ENCODE measurements at places on chromosomes 7 and 10.

DNA sequence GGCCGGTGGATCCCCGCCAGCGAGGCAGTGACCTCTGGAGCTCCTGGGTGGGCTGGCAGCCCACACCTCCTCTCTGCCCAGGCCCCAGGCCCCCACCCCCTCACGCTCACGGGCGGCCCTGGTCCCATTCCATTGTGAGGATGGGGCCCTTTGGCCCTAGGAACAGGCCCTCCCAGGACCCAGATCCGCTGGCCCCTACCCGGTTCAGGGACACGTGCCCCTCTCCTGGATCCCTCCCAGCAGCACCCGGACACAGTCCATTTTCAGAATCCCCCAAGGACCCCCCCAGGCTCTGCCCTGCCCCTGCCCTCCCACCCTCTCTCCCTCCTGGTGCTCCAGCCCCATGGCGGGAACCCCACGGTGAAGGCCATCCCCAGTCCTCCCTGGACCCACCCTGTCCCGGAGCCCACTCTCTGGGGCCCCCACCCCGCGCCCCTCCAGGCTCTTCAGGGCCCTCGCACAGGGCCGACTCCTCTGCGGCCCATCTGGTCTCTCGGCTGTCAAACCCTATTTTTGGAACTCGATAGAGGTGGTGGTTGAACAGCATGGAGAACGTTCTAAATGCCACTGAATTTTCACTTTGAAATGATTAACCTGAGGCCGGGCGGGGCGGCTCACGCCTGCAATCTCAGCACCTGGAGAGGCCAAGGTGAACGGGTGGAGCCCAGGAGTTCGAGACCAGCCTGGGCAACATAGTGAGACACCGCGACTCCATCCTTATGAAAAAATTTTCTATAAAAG lies 8.1 kb downstream of the ADAP1 start:
- no peak for DNase-seq

DNA sequence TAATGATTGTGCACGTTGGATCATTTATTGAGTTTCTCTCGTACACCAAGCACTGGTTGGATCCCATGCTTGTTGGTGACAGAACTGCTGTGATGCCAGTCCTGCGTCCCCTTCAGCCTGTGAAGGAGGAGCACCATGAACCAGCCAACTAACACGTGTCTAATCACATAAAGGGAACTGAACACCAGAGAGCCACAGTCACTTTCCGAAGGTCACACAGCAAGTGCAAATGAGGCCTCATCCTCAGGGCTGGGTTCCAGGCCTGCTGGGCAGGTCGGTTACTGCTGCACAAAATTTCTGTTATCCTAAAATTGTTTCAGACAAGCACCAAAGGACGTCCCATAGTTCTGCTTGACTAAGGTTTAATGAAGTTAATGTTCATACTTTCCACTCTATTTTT lies 332.0 kb upstream of the ZNF32 start:
- no peak for DNase-seq

- DNase-seq: no peak
Measured at GRCh38 chr7:137590071-137590755, 246.7 kb upstream of the PTN start.

DNA sequence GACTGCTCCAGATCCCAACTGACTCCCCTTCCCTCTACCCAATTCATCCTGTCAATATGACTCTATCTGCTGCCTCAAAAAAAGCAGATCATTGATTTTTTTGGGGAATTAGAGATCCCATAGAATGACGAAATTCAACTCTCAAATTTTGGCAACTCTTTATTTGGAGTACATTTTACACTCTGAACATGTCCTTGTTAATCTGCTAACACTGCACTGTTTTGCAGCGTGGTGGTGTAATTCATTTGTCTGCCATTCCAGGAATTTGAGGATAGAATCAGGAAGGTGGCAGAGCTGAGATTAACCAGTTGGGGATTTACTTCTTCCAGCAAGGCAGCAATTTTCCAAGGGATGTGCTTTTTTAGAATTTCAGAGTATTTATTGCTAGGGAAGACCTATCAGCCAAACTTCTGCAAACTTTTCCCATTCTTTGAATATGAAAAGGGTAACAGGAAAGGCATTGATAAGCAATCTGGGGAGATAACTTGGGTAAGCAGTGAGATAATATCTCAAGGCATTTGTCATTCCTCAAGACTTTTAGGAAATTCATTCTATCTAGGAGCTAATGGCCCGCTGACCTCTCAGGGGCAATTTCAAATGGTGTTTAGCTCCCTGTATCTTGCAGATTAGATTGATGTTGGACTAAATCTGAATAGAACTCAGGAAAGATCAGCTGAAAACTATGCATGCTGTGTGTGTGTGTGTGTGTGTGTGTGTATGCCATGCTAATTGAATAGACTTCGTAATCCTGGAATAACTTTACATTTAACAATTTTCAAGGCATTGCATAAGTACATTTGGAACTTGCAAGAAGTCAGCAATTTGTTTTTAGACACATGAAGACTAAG lies 9.7 kb downstream of the BAMBI start:
- no peak for DNase-seq

GRCh38 chr7:3589752-3590151 lies 288.7 kb downstream of the SDK1 start:
- no peak for DNase-seq

DNA sequence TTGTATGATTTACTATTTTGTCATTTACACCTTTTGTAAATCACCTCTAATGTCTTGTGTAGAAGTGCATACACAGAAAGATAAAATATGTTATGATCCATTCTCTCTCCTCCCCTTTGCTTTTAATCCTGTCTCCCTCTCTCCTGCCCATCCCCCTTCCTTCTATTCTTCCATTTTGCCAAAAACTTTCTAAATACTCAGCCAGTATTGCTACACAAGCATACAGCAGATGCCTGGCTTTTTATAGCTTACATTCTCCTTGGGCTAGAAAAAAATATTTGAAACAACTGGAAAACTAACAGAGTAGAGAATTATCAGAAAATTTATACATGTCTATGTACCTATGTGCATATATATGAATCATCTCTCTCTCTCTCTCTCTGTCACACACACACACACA lies 308.7 kb upstream of the BMPER start:
- DNase-seq: no peak

DNA sequence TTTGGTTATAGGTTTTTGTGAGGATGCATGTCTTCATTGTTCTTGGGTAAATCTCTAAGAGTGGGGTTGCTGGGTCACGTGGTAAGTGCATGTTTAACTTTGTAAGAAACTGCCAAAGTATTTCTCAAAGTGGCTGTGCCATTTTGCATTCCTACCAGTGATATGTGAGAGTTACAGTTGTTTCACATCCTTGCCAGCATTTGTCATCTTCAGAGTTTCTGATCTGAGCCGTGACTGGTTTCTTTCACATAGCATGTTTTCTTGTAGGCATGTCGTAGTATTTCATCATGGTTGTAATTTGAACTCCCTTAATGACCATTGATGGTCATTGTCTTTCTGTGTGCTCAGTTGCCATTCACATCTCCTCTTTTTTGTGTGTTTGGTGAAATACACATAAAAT lies 286.0 kb downstream of the RNLS start:
- DNase-seq: no peak

- DNase-seq: no peak
Measured at GRCh38 chr10:74055383-74056049, 57.6 kb downstream of the VCL start.

DNA sequence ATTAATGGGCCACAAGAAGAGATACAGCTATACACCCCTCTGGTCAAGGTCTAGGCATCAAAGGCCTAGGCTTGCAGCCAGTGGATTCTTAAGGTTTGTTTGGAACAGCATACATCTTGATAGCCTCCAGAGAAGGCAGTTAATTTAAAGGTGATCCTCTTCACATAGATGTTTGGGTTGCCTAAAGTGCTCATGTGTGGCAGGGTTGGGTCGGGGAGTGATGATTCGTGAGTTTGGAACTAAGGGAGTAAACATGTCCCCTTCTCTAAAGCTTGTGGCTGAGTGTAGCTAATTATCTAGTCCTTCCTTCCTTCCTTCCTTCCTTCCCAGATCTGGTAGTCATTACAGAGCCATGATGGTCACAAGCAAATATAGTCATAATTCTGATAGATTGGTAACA lies 12.4 kb downstream of the PCLO start:
- DNase-seq: no peak

DNA sequence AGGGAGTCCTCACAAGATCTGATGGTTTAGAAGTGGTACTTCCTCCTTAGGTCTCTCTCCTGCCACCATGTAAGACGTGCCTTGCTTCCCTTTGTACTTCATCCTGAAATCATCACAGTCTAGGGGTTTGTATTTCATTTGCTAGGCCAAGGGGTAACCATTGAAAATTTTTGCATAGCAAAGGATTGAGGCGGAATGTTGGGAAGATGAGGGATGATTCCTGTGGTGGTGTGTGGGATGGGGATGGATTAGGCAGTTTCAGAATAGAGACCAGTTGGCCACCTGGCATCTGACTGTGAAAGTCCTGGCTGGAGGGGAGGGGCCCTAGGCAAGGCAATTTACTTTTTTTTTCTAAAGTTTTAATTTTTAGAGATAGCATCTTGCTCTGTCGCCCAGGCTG lies 222.9 kb downstream of the CAMK1D start:
- no peak for DNase-seq

GRCh38 chr7:151428378-151429236 lies 11.3 kb downstream of the CRYGN start:
- no peak for DNase-seq

- no peak for DNase-seq
Measured at GRCh38 chr7:44050915-44051560, 6.5 kb downstream of the DBNL start.

GRCh38 chr10:16919121-16919982 lies 102.1 kb upstream of the RSU1 start:
- no peak for DNase-seq

DNA sequence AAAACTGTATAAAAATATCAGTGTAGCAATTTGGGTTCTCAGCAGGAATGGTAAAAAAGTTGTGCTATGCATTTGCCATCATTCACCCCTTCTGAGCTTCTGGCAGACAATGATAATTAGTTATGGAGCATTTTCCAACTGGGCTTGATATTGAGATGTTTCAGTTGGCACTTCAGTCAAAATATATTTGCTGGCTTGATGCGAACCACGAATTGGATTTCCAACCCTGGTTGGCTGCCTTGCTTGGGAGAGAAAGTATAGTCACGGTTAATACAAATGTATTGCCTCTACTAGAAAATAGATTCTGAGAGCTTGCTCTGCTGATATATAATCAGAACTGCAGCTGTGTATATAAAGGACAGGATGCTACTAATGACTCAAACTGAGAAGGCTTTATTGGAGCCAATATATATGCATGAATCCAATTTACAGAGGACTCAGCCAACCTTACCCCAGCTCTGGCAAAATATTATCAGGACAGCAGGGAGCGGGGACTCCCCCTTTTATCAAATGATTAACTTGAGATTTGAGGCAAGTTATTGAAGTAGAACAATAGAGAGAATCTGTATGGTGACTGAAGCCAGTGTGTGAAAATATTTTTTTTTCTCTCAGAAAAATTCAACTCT lies 219.8 kb upstream of the SMIM30 start:
- no peak for DNase-seq

DNA sequence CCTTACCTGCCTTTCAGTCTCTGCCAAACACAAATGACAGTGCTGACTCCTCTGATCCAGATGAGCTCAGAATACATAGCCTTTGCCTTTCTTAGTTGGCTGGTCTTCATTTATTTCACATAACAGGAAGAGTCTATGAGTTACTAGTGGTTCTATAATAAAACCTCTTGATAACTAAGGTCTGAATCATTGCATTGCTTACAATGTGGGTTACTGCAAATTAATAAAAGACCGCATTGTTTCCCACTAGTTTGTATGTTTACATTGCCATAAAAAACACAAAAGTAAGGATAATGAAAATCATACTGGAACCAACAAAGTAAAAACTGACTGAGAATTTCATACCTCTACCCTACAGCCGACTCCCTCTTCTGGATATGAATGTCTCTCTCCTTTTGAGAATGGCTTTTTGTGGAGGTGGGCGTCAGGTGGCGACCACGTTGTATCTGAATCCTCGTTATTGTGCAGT lies 62.0 kb upstream of the AKR1E2 start:
- peak; percentile 8 for DNase-seq

DNA sequence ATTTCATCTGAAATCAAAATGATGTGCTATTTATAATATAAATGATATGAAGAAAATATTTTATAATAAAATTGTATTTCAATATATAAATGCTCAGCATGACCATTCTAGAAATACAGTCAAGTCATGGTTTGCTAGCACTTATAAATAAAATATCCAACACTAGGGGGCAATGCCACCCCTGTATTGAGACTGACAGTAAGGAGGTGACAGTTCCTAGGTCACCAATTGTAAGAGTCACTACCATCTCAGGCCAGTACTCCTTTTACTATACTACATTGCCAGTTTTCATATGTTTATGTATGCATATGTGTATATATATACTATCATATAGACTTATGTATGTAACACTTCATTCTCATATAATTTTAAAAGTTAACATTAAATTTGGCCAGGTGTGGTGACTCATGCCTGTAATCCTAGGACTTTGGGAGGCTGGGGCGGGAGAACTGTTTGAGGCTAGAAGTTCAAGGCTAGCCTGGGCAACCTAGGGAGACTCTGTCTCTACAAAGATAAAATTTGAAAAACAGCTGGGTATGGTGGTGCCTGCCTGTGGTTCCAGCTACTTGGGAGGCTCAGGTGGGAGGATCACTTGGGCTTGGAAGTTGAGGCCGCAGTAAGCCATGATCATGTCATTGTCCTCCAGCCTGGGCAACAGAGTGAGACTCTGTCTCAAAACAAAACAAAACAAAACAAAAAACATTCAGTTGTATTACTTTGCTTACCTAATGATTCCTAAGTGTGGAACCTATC lies 2.4 kb upstream of the CNOT4 start:
- peak; percentile 32 for DNase-seq

DNA sequence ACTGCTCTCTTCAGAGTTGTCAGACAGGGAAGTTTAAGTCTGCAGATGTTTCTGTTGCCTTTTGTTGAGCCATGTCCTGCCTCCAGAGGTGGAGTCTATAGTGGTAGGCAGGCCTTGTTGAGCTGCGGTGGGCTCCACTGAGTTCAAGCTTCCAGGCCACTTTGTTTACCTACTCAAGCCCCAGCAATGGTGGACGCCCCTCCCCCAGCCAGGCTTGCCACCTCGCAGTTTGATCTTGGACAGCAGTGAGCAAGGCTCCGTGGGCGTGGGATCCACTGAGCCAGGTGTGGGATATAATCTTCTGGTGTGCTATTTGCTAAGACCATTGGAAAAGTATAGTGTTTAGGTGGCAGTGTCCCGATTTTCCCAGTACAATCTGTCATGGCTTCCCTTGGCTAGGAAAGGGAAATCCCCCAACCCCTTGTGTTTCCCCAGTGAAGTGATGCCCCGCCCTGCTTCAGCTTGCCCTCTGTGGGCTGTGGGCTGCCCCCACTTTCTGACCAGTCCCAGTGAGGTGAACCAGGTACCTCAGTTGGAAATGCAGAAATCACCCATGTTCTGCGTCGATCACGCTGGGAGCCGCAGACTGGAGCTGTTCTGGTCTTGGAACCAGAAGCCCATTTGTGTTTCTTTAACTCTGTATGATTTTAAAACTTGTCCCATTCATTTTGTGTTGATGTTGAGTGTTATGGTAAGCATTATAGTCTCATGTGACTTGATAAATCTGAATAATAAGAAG lies 89.2 kb upstream of the CALCR start:
- no peak for DNase-seq

GRCh38 chr10:86342111-86342863 lies 24.3 kb downstream of the GRID1 start:
- no peak for DNase-seq

GRCh38 chr7:44889086-44889781 lies 3.9 kb upstream of the PURB start:
- no peak for DNase-seq

- DNase-seq: no peak
Measured at GRCh38 chr10:29256586-29256985, 32.3 kb upstream of the LYZL1 start.

Data from stimulated activated CD4-positive, alpha-beta T cell treated with anti-CD3 and anti-CD28 coated beads, Interleukin-15, amount 100 ng/mL, for 24 hours (primary cell).